ENCODE measurements at places on chromosomes 5 and 9.

DNA sequence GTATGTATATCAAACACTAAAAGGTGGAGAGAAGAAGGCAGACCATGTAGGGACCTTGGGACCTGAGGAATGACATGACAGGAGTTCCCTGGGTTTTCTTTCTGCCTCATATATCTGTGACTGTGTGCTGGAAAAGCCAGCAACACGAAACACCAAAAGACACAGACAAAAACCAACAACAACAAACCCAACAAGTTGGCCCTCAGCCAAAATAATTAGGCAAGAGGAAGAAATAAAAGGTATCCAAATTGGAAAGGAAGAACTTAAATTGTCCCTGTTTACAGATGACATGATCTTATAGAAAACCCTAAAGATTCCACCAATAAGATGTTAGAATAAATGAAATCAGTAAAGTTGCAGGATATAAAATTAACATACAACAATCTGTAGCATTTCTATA, 21.7 kb downstream of the ABO start:
- DNase-seq = no peak

DNA sequence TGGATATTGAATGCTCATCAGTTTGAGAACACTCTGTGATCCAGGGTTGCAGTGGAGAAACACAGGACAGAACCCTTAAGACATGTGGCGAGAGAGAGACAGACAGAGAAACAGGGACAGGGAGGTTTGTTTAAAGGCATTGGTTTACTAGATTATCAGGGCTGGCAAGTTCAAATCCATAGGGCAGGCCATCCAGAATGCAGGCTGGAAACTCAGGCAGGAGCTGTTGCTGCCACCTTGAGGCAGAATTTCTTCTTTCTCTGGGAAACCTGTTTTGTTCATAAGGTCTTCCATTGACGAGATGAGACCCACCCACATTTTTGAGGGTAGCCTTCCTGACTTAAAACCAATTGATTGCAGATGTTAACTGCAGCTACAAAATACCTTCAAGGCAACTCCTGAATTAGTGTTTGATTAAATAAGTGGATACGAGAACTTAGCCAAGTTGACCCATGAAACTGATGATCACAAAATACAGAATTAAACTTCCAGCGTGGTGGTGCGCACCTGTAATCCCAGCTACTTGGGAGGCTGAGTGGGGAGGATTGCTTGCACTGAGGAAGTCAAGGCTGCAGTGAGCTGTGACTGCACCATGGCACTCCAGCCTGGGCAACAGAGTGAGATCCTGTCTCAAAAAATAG, 55.9 kb downstream of the NSUN2 start:
- peak; percentile 73 for DNase-seq

DNA sequence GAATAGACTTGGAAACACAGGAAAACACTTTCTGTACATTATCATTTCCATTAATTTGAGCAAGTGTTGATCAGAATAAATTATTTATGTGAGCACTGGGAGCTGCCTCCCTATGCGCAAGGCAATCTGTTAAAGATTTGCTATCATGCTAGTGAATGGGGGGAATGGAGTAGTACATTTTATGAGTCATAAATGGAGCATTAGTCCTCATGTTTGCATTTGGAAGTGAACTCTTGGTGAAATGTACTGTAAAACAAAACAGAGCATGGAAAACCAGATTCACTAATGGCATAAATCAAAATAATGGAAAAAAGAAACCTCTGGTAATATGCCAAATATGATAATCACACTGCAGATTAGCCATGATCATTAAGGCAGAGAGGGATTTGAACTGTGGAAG, 40.5 kb upstream of the TMC1 start:
- no peak for DNase-seq

GRCh38 chr9:32253731-32254130, 130.7 kb upstream of the ACO1 start:
- DNase-seq = no peak

DNA sequence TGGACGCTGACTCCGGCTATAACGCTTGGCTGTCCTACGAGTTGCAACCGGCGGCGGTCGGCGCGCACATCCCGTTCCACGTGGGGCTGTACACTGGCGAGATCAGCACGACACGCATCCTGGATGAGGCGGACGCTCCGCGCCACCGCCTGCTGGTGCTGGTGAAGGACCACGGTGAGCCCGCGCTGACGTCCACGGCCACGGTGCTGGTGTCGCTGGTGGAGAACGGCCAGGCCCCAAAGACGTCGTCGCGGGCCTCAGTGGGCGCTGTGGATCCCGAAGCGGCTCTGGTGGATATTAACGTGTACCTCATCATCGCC, 2.1 kb downstream of the PCDHA12 start:
- DNase-seq = no peak
